ENCODE measurements at places on chromosomes 3 and 15.

DNA sequence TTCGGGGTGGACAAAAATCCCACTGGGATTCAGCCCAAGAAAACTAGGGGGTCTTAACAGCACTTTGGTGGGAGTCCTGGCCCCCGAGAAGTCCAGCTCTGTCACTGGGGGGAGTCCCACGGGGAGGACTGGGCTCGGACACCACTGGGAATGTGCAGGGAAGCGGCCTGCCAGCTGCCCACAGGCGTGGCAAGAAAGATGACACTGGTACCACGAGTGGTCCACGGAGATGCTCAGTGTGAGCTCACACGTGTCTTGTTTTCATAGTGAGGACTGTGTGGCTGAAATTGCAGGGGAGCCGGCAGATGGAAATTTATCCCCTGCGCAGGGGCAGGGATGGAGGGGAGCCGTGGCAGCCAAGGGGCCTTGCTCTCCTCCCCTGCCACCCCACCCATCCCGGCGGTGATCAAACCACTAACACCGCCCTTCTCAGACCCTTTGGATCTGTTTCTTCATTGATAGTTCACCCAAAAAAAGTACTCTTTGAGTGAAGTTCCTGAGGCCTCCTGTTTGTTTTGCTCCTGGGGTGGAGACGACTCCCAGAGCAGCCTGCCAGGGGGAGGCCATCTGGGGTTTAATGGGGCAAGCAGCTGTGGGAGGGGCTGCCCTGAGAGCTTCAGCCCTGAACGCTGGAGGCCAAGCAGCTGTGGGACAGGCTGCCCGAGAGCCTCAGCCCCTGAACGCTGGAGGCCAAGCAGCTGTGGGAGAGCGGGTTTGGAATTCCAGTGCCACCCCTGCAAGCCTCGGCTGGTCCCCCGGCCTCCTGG is 130.9 kb downstream of the LRRK1 start:
- DNase-seq: no peak

DNA sequence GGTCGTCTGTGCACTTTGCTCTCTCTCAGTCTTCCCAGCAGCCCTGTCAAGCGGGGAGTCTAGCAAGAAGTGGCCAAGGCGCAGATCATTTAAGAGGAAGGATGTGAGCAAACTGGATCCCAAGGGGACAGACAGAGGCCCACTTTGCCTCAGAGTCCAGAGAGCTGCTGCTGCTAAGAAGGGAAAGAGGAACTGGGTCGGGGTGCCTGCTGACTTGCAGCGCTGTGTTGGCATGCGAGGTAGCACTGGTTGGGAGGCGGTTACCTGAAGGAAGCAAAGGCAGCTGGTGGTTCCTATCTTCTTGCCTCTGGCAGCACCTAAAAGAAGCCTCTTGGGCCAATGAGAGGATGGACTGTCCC is 28.1 kb downstream of the SMAD3 start:
- no peak for DNase-seq

- DNase-seq: no peak
These were observed 10.7 kb upstream of the ZXDC start for GRCh38 chr3:126486360-126486847.

- no peak for DNase-seq
These were observed 280.4 kb downstream of the CD47 start for GRCh38 chr3:107810171-107811071.

DNA sequence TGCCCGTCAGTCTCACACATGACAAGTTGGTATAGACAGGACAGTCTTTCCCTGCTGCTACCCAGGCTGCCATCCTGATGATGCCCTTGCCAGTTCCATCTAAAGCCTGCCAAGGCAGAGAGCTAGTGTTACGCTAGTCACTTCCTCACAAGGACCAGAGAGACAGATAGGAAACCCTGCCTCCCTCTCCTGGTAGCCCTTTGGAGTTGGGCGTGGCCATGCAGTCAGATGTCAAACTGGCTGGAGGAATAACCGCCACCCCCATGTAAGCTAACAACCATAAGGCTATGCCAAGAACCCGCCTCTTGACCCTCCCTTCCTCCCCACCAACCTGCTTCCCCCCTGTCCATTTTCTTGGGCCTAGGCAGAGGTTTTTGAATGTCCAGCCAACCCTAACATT is 2.8 kb downstream of the TMEM115 start:
- DNase-seq: no peak

Data from activated CD4-positive, alpha-beta T cell treated with anti-CD3 and anti-CD28 coated beads, Interleukin-2, amount 50 U/mL, for 24 hours (primary cell).